Brain (organoid and tissue), 16 donors: ENCODE measurements at places on chromosomes 2 and 18.

DNA sequence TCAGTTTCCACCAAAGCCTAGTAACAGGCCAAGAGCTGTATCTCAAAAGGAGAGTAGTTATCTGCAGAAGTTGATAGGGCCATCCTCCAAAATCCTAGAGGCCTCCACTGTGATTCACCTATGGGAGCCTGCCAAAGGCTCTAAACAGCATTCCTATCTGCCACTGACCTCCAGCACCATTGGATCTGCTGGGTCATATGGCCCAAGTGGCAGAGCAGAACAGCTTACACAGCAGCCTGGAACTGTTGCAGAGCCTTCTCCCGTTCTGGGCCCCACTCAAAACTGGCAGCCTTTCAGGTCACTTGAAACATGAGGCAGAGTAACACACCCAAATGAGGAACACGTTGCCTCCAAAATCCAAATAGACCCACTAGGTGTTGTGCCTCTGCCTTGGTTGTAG lies 345.2 kb upstream of the RND3 start:
- no peak for DNase-seq

DNA sequence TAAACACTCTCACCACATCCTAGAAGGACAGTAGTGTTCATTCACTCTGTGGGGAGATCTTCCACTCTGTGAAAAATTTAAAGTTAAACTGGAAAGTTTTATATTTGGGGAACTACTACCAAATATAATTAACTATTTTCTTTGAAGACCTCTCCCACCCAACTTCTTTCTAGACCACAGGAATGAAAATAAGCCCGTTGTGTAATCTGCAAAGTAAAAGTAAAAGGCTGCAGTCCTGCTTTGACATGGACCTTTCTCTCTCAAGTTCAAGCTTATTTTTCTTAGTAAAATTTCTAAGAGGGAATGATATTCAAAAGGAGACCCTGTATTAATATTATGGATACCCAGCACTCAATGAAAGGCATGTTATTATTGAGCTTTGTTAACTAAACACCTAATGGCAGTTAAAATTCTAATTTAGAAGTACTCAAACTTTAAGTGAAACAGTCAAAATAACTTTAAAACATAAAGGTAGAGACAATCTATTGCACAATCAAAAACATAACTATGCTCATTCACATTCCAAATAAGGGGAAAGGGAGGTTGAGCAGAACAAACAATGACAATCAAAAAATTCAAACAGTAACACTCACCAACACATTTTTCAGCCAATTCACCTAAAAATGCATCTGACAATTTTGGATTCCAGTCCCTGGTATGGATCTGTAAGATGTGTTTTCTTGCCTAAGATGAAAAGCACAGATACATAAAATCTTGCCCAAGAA lies 98.5 kb downstream of the ATAD2B start:
- no peak for DNase-seq

DNA sequence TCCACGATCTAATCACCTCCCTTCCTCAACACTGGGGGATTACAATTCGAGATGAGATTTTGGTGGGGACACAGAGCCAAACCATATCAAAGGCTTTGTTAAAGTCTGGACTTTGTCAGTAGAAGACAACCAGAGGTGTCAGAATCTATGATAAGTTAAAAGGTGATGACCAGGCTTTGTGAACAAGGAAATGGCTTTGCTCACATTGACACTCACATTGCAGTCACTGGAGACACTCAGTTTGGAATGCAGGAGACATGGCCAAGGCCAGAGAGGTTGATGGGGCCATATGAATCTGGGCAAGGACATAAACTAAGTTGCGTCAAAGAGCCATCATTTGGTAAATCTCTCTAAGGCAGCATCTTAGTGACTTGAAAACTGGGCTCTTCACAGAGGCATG lies 678.2 kb upstream of the FSHR start:
- no peak for DNase-seq

DNA sequence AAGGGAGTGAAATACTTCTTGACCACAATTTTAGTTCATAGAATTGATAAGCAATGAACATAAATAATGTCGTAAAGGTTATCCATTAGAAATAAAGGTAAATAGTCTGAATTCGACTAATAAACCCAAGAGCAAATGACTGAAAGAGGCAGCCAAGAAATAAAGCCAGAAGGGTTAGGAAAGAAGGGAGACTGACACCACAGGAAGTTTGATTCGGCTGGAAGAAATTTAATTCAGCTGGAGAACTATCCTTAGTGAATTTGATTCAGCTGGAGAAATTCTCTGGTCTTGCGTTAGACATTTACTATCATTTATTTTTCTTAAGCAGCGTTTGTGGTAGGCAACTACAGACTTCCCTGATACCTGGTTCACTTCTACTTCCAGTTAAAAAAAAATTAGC lies 429.6 kb downstream of the PID1 start:
- no peak for DNase-seq

- DNase-seq, result no peak
These were observed 221.4 kb upstream of the EPAS1 start for GRCh38 chr2:46075848-46076247.

- DNase-seq, result no peak
These were observed 610.0 kb downstream of the KCNJ3 start for GRCh38 chr2:155308367-155309009.

GRCh38 chr18:79332646-79333045 lies 63.1 kb upstream of the NFATC1 start:
- DNase-seq, result no peak

DNA sequence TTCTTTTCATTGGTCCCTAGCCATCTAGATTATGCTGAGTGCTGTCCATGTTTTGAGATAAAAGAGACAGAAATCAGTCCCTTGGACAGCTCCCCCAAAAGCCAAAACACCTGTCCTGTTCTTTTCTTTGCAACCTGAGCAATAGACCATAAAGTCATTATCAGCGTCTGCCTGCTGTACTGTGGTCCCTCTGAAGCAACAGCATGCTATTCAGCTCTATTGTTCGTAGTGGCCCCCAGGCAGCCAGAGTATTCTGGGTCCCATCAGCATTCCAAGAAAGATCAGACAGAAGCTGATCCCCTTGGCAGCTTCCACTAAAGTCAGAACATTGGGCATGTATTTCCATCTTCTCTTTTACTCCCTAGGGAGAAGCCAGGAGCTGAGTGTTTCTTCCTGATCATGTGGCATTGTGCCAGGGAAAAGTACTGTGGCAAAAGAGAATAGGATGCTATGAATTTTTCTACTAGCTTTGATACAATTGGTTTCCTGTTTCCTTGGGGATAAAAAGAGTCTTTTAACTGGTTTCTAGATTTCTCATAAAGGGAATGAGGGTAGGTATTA lies 33.6 kb upstream of the ZSWIM2 start:
- no peak for DNase-seq

- no peak for DNase-seq
These were observed 48.3 kb downstream of the WDFY1 start for GRCh38 chr2:223896833-223897311.

GRCh38 chr2:20196053-20196656 lies 28.8 kb downstream of the SDC1 start:
- DNase-seq, result no peak

GRCh38 chr18:58822944-58823343 lies 41.7 kb upstream of the ZNF532 start:
- DNase-seq, result no peak

- DNase-seq, result peak; percentile 94
These were observed 137.2 kb downstream of the TRIM43 start for GRCh38 chr2:95728878-95729596.

DNA sequence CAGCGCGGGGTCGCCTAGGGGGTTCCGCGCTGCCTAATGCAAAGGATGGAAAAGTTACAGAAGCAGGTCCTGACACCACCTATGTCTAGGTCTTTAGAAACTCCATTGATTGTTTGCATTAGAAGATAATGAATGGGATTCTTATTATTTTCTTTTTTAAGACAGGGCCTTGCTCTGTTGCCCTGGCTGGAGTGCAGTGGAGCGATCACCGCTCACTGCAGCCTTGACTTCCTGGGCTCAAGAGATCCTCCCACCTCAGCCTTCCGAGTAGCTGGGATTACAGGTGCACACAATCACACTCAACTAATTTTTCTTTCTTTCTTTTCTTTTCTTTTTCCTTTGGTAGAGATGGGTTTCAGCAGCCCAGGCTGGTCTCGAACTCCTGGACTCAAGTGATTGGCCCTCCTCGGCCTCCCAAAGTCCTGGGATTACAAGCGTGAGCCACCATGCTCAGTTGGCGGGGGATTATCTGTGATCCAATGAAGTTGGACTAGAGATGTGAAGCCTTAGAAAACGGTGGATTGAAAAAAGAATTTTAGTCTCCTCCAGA lies 761 bp upstream of the IDH1 start:
- no peak for DNase-seq

GRCh38 chr2:215579809-215580208 lies 143.9 kb upstream of the FN1 start:
- no peak for DNase-seq

DNA sequence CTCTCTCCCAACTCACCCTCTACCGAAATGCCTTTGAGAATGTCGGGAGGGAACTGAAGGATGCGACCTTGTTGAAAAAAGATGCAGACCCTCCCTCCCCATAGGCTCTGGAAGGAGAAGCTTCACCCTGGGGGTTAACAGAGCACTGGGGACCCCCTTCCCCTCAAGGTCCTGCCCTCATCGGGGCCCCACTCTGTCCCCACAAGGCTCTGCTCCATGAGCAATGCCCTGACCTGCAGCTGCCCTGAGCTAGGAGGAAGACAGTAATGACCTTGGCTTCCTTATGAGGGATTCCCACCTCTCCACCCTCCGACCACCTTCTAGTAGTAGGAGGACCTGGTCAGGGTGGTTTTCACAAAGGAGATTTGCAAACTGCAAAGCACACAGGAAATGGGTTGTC lies 44.4 kb upstream of the HPCAL1 start:
- DNase-seq, result no peak

DNA sequence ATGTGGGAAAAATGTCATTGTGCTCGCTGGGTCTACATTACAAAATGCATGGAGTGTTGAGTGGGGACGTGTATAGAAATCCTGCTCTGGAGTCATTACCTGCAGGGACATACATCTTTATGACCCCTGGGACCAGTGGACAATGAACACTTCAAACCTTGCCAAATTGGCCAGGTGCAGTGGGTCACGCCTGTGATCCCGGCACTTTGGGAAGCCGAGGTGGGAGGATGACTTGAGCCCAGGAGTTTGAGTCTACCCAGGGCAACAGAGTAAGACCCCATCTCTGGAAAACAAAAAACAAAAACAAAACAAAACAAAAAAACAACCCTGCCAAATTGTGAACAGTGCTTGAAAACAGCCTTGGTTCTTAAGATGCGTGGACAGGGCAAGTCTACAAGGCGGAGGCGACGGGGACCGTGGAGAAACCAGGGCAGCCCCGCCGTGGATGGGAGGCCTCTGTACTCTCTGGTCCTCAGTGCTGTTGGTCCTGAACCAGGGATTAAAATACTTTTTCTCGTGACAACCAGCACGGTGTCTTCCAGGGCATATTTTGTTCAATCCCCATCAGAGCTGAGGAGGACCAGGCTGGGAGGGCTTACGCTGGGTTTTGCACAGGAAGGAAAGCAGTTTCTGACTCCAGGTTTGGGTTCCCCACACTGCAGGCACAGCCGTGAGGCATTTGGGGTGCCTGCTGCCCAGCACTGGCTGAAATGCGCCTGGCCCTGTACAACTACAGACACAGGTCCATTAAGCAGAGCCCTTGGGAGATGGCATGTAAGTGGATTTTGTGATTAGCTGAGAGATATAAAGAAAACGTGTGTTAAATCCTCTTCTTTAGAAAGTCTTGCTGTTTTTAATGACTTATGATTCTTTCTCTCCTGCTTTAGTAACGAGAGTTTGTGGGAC lies 13.7 kb downstream of the COLEC11 start:
- no peak for DNase-seq

DNA sequence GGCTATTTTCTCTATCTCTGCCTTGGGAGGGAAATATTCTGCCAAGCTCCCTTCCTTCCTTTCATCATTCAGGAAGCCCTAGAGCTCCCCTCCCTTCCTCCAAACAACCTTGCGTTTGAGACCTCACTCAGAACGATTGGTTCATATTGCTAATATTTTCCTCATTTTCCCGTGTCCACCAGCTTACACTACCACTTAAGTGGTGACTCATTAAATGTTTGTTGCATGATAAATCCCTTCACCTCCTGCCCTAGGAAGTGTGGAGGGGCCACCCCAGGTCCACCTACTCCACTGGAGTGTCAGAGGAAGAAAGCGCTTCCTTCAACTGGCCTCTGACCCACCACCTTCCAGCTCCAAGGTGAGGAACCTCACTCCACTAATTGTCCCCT lies 2.3 kb upstream of the LPIN2 start:
- no peak for DNase-seq

- DNase-seq, result no peak
These were observed 652 bp downstream of the NEU4 start for GRCh38 chr2:241809383-241810306.

- no peak for DNase-seq
These were observed 123.4 kb downstream of the MTCL1 start for GRCh38 chr18:8828798-8829197.

- DNase-seq, result no peak
These were observed 5.2 kb downstream of the IL37 start for GRCh38 chr2:112916145-112916571.

DNA sequence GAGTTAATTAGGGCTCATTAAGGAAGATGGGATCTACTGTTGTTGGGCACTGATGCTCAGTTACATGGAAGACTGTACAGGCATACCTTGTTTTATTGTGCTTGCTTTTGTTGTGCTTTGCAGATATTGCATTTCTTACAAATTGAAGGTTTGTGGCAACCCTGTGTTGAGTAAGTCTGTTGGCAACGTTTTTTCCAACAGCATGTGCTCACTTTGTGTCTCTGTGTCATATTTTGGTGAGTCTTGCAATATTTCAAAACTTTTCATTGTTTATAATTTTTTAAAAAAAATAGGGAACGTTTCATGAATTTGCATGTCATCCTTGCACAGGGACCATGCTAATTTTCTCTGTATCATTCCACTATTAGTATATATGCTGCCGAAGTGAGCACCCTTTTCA lies 15.6 kb downstream of the PHLPP1 start:
- no peak for DNase-seq

DNA sequence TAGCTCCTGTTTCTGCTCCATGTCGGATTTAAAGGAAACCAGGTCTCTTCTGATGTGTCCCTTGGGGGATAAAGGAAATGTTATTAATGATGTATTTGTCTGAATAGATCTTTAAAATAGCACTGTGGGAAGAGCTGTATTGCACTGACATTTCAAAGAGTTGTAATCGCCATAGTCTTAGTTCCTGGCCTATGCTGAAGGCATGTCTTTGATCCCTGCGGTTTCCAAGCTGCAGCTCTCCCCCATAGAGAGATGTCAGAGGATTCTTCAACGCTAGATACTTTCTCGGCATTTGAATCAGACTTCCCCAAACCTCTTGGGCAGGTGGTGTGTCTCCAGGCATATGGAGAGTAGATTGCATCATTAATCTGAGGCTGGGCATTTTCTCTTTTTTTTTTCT lies 40.4 kb downstream of the NAT8 start:
- no peak for DNase-seq

GRCh38 chr2:100784681-100785080 lies 35.3 kb upstream of the NPAS2 start:
- DNase-seq, result no peak
